ENCODE measurements at places on chromosomes 3 and 15.
A peak's percentile ranks its signal among the peaks of the same experiment; 100 is the strongest.

- DNase-seq = no peak
Observed at GRCh38 chr3:141960731-141961130, 84.3 kb downstream of the ATP1B3 start.

DNA sequence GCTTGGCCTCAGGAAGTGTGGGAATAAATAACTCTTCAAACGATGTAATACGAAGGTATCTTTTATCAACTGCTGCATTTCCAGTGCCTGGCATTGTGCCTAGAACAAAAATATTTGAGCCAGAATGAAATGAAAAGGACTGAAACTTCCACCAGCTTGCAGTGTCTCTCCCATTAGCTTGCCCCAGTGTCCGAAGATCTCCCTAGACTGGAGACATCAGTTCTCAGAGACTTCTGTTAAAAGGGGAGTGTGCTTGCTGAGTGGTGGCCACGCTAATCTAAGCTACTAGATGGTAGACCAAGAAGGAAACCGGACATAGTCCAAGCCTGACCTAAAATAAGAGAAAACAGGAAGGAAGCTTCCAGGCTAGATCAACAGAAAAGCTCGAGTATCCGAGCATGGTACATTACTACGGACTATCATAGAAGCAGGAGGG is 28.6 kb downstream of the KCNAB1 start:
- no peak for DNase-seq

DNA sequence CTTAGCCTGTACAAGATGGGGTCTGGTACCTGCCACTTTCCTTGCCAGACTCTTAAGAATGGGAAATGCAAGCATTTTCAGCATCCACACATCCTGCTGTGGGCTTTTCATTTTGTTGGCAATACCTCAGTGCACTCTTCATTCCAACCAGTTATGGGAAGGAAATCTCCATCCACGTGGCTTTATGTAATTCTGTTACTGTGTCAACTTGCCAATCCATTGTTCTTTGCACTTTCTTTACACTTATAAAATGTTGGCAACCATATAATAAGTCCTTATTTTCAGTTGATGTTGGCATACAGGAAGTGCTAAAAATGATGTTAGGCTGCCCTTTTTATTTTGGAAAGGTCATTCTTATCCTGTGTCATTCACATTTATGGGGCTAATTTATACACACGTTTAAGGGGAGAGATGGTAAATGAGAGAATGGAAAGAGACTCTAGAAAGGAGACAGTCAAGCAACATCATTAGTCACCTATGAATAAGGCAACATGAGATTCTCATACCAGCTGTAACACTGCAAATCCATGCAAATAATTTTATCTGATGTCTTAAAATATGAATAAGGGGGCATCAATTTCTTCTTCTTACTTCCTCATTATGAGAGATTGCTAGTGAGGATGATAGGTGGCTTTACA is 238.7 kb downstream of the CHST2 start:
- no peak for DNase-seq

DNA sequence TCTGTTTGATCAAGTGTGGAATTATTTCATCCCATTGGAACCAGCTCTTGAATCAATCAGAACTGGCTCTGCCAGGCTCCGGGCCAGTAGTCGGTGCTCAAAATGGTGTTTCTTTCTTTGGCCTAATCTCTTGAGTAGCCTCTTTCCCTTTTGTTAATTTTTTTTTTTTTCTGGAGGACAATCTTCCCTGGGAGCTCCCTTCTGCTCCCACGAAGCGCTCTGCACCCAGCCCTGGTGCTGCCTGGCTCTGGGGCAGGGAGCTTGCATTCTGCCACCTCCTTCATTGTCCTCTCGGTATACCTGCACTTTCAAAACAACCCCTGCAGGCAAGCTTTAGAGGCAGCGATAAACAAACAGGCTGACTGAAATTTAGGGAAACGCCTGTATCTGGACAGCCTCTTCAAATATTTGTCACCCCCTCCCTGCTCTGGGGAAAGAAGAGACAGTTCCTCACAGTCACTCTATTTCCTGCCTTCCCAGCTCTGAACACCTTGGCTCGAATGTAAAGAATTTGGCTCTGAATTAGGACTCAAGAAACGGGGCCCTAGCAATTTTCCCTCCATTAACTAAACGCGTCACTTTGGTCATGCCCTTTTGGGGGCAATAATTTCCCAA is 1.1 kb upstream of the THSD4 start:
- no peak for DNase-seq

- DNase-seq = peak; percentile 50
Observed at GRCh38 chr3:108099679-108100428, 9.0 kb upstream of the CD47 start.

DNA sequence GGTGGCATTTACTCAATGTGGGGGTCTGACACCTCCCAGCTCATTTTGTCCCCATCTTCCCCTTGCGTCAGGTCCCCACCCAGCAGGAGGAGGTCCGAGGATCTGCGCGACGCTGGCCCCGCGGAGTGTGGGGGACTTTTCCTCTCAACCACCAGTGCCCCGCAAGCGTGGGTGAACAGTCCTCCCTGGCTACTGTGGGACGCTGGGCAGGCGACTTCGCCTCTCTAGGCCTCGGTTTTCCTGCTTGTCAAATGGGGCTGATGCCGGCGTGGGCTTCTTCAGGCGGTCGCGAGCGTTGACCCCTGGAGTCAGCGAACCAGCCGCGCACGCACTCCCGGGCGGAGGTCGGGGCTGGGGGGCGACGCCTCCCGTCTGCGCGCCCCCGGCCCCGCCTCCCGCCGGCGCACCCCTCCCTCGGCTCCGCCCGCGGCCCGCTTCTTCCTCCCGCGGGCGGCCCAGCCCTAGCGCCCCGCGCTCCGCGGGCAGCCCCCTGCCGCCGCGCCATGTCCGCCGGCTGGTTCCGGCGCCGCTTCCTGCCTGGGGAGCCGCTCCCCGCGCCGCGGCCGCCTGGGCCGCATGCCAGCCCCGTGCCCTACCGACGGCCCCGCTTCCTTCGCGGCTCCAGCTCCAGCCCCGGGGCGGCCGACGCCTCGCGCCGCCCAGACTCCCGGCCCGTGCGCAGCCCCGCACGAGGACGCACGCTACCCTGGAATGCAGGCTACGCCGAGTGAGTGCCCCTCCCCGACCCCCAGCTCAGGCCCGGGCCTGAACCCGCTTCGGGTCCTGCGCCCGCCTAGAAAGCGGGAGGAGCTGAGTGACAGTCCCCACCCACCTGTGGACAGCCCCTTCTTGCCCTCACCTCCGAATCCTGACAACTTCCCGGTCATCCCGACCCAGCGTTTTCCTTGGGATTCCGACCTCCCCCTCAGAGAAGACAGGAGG is at the start of gene PPM1M:
TSS of gene PPM1M (plus strand) at position 438 of the 942 bp plus-strand sequence. CDS start at position 504, 66 bp downstream.
- peak; percentile 80 for DNase-seq

GRCh38 chr3:123341-123740 is 73.2 kb upstream of the CHL1 start:
- DNase-seq = no peak

- DNase-seq = no peak
Observed at GRCh38 chr3:7854266-7854665, 647.4 kb upstream of the LMCD1 start.

- DNase-seq = no peak
Observed at GRCh38 chr3:196842567-196843434, 24.9 kb upstream of the SENP5 start.

DNA sequence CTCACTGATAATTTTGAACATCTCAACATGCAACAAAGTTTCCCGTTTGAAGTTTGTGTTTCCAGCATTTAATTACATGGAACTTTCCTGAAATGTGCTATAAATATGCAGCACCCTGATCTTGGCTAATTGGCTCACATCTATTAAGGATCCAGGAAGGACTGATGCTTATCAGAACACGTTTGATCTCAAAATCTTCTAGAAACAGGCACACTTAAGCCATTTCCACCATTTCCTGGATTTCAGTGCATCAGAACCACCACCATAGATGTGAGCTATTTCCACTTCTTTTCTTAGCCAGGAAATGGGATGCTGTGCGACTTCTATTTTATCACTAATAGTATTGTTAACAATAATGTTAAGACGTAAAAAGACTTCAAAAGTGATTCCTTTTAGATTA is 228.9 kb downstream of the FEZF2 start:
- no peak for DNase-seq

DNA sequence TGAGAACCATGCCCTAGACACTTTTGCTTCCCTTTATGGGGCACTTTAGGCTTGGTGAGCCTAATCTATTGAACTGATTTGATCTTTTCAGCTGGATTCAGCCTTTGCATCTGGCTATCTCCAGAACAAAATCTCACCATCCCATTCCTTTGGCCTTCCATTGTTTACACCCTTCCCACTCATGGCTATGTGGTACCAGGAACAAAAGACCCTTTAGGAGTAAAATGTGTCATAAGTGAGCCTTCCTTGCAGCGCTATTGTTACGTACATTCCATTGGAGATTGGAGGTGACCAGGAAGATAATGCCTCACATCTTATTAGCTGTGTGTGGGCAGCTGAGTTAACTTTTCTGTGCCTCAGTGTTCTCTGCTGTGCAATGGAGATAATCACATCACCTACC is 188.4 kb downstream of the SATB1 start:
- no peak for DNase-seq

GRCh38 chr3:50982540-50983325 is 308.0 kb downstream of the DOCK3 start:
- no peak for DNase-seq

GRCh38 chr3:14534516-14535191 is 5.5 kb downstream of the GRIP2 start:
- no peak for DNase-seq

- DNase-seq = no peak
Observed at GRCh38 chr3:197117114-197117513, 87.5 kb upstream of the MELTF start.

DNA sequence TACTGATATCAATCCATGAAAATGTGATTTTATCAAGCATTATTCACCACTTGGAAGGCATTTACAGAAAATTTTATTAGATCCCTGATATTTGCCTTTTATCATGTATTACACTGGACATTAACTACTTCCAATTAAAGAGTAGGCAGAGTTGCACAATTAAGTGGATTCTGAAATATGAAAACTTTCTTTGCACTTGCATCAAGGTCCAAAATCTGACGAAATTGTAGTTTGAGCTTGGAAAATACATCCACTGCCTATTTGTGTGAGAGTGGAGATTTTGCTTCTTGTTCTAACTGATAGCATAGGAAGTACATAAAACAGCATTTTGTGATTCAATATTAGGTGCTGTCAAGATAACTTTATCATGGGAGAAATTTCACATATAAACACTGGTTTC is 49.6 kb upstream of the SLC12A8 start:
- no peak for DNase-seq

GRCh38 chr3:66206806-66207205 is 14.0 kb upstream of the SLC25A26 start:
- DNase-seq = no peak

GRCh38 chr3:139756529-139757103 is 78.8 kb upstream of the NMNAT3 start:
- no peak for DNase-seq

GRCh38 chr3:31639828-31640227 is 107.1 kb downstream of the STT3B start:
- DNase-seq = no peak

DNA sequence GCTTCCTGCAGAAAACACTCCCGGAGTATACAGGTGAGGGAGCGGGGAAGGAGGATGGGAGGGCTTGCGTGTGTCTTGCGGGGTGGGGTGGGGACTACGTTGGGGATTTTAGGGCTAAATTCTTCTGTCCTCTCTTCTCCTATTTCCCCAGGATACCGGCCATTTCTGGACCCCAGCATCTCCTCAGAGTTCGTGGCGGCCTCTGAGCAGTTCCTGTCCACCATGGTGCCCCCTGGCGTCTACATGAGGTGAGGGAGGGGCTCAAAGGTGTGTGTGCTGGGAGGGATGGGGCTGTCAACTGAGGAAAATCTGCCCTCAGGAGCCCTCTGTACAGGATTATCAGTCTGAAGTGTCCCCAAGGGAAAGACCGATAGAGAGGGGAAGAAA is 6.6 kb downstream of the DUOX1 start:
- DNase-seq = peak; percentile 19

GRCh38 chr3:81839504-81840094 is 78.2 kb upstream of the GBE1 start:
- DNase-seq = no peak

DNA sequence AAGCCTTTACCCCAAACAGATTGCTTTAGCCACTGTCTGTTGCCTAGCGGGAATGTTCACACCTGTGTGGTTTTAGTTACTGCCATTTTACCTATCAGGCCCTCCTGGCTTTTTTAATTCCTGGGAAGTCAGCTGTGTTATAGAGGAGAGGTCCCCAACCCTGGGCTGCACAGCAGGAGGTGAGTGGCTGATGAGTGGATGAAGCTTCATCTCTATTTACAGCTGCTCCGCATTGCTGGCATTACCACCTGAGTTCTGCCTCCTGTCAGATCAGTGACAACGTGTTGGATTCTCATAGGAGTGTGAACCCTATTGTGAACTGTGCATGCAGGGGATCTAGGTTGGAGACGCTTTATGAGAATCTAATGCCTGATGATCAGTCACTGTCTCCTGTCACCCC is 127.0 kb downstream of the MBNL1 start:
- DNase-seq = no peak

- DNase-seq = no peak
Observed at GRCh38 chr15:77387365-77388105, 32.4 kb downstream of the PEAK1 start.

DNA sequence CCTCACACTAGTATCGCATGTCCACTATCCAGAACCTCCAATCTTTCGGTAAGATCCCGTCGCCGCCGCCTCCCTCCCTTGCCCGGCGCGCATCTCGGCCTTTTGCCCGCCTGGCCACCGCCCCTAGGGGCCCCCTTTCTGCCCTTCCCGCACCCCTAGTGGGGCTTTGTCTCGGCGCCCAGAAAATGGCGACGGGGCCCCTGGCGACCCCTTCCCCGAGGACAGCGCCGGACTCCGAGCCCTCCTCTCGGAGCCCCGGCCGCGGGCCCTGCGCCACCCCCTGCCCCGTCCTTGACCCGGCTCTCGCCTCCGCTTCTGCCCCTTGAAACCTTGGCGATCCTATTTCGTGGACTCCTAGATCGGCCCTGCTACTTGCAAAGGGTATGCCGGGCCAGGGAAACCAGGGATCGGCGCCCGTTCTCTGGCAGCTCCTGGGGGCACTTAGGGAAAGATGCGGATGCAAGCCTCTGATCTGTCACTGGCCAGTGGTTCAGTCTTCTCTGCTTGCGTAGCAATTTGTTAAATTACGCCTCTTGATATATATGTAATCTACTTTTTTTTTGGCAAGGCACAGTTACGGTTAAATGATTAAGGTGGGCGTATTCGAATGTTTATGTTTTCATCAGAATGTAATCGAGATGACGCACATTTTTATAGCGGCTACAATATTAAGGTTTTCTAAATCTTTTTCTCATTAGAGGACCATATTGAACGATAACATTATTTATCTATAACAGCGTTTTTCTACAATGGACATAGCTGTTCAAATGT is 603 bp downstream of the EIF1B start:
- DNase-seq = peak; percentile 37

DNA sequence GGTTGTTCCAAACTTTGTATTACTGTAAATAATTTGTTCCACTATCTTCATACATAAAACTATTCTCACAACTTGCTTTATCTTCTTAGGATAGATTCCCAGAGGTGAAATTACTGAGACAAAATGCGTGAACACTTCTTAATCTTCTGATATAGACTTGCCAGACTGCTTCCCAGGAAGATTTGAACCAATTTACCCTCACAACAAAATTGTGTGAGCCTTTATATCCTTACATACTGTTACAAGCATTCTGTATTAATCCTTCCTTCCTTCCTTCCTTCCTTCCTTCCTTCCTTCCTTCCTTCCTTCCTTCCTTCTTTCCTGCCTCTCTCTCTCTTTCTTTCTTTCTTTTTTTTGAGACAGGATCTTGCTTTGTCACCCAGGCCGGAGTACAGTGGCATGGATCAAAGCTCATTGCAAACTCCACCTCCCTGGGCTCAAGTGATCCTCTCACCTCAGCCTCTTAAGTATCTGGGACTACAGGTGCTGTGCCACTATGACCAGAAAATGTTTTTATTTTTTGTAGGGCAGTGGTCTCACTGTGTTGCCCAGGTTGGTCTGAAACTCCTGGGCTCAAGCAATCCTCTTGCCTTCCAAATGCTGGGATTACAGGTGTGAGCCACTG is 57.1 kb upstream of the SSR3 start:
- no peak for DNase-seq
